ENCODE measurements at places on chromosomes 11 and 22.

GRCh38 chr11:64138398-64138797 is 27.5 kb downstream of the MACROD1 start:
- no peak for DNase-seq

GRCh38 chr11:15208378-15209222 is 93.9 kb downstream of the INSC start:
- peak; percentile 35 for DNase-seq

- DNase-seq = no peak
Measured at GRCh38 chr11:22725079-22725478, 58.7 kb downstream of the GAS2 start.

GRCh38 chr22:46287873-46288751 is 8.6 kb upstream of the GTSE1 start:
- DNase-seq = no peak

GRCh38 chr11:3056296-3057068 is 741 bp downstream of the CARS1 start:
- DNase-seq = no peak

- no peak for DNase-seq
Measured at GRCh38 chr11:22165087-22165486, 27.8 kb upstream of the ANO5 start.

DNA sequence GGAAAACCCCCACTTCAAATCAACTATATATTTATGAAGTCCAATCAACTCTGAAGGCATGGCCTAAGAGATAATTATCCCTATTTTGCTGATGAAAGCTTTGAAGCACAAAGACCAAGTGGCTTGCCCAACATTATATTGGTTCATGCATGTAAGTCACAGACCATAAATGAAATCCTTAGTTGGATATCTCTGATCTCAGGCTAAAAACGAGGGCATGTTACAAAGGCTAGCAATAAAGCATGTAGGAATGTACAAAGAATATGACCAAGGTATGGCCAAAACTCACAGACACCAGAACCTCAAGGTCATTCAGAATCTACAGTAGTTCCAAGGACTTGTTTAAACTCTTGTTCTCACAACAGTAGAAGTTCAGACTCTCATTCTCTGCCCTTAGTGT is 100.2 kb upstream of the SESN3 start:
- DNase-seq = no peak

DNA sequence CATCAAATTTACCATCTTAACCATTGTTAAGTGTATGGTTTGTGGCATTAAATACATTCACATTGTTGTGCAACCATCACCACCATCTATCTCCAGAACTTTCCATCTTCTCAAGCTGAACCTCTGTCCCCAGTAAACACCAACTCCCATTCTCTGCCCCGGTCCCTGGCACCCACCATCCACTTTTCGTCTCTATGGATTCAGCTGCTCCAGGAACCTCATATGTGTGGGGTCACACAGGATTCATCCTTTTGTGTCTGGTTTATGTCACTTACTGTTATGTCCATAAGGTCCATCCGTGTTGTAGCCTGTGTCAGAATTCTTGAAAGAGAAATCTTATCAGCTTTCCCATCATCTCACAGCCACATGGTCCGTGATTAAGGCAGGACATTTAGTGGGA is 16.3 kb downstream of the TSPAN32 start:
- DNase-seq = no peak

DNA sequence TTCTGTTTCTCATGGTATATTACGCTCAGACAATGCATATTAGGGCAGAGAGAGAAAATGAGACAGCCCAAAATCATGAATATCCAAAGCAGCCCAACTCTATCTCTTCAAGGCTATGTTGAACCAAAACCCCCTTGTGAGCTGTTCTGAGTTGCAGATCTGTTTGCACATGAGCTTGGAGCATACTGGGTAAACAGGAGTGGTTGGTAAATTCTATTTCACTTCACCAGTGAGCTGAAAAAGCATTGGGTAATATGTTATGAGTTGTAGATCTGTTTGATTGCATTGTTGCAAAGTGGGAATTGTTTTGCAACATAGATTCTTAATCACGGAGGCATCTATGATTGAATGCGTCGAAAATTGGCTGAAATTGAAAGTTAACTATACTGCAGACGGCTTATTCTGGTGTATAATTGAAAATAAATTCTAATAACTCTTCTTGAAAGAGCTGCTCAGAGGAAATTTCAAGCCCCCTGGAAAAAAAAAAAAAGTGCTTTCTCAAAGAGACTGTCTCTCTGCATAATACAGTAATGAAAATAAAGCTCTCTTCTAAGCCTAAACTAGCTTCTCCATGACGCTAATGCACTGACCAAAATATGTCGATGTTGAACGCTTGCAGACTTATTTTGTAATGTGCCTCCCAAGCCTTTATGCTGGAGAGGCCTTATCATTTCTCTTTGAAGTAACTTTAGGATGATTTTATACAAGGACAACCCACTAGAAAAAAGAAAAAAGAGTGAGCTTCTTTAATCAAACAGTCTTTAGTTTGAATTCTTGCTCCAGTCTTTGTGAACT is 263.7 kb downstream of the NTM start:
- no peak for DNase-seq

- no peak for DNase-seq
Measured at GRCh38 chr11:36743039-36743438, 145.0 kb upstream of the RAG2 start.

DNA sequence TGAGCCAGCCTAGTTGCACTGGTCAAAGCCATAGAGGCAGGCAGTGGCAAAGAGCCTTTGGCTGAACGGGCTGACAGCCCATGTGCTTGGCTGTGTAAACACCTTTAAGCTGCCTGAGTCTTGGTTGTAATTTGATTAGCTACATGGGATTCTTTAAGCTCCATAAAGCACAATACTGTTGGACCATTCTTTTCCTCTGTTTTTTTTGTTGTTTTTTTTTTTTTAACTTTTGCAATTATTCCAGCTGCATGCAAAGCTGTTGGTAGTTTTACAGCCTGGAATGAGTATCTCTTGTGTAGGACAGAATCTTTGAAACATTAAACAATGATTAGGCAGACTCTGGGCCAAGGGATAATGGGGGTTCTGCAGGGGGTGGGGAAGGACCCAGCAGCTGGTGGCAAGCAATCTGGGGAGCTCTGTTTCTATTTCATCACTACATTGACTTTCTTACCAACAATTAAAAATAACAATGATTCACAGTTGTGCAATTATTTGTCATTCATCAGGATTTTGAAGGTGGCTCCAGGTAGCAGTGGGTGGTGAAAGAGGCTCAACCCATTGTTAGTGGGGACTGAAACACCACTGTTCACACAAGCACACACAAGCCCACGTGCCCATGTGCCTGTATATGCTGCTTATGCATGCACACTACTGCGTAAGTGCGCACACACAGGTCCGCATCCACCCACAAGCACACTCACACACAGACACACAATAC is 69.5 kb upstream of the CSNK2A3 start:
- DNase-seq = no peak

- DNase-seq = no peak
Measured at GRCh38 chr11:46930089-46930488, 6.5 kb upstream of the CSTPP1 start.

DNA sequence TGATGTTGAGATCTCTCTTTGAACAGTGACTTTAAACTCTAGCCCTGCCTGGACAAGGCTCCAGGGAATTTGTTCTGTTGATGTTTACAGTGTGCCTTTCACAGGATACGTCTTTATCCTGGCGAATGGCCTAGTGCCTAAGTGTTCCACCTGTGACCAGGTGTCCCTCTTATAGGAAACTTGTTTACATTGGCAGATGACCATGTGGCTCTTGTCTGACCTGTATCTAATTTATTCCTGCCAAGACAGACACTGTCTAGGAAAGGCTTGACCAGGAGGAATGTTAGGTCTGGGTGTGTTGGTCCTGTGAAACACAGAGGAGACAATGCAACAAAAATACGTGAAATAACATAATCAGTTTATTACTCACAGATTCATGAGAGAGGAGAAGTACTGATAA is 875.6 kb downstream of the METTL15 start:
- no peak for DNase-seq

All from NCI-H1694 (cell line).